Thyroid gland (tissue), 4 donors: ENCODE measurements at places on chromosomes 4 and X.

GRCh38 chrX:73268463-73268862 lies 53.8 kb upstream of the NAP1L2 start:
- no peak for DNase-seq

- no peak for DNase-seq
Measured at GRCh38 chr4:14671146-14671545, 331.1 kb upstream of the CPEB2 start.

GRCh38 chr4:41887821-41888686 lies 47.2 kb upstream of the TMEM33 start:
- DNase-seq: peak; percentile 57

DNA sequence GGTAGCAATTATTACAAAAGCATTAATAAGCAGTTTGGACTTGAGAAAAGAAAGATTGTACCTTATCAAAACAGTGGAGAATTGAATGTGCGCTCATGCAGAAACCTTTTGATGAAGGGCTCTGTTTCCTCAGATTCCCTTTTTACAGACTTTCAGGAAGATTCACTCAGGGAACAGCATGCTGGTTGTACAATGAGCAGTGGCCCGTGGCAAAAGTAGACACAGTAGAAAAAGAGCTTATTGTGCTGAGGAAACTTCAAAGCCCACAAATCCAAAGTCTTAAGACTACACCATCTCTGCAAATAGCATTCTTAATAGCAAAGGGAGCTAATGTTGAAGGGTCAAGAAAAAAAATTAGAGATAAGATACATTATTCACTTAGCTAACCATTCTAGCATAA lies 858.9 kb downstream of the PDHA2 start:
- DNase-seq: peak; percentile 69

- DNase-seq: peak; percentile 2
Measured at GRCh38 chr4:166165829-166166420, 292.9 kb downstream of the TLL1 start.

- DNase-seq: no peak
Measured at GRCh38 chr4:62676962-62677361, 1476.8 kb downstream of the ADGRL3 start.

DNA sequence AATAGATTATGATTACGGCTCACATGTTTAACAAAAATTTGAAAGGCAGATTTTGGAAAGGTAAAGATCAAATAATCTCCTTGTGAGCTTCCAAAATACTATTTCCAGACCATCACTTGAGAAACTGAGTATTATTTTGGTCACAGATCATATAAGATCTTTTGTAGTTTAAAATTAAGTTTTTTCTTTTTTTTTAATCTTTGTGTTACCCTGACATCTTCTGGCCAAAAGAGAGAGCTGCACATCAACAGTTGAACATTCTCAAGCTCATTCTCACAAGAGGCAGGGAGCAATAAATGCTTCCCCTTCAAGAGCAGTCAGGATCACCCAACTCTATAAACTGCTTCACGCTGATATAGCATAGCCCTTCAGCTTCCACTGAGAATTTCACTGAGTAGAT lies 15.9 kb downstream of the TMEM192 start:
- no peak for DNase-seq

DNA sequence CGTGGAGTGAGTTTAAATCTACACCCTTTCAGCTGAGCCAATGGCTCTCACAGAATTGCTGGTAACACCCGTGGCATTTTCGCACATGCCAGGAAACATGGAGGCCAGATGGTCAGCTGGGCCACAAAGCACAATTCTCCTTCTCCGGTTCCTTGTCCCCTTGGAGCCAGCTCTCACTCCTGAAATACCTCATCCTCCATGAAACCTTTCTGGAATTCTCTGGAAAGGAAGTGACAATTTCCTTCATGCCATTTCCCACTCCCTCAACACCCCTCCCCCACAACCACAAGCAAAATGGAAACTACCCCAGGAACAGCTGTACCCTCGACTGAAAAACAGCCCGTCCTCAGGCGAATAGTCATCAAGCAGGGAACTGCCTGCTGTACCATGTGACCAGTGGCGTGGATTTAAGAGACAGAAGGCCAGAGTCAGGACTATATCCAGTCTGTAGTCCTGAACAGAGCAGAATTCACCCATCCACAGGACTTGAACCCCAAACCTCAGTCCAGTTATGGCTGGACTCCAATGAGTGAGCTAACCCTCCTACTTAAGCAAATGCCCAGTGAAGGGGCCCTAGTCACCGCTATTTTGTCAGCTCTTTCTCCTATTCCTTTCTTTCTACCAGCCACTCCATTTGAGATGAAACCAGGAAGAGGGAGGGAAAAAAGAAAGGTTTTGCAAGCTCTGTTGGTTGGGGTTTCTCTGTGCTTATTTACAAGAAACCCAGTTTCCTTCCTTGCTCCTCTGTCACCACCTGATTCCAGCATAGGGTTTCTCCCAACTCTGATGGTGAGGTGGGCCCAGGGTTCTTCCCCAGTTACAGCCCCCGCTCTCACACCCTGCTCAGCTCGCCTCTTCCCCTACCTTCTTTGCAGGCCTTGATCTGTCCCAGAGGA lies 24.5 kb downstream of the ELF4 start:
- DNase-seq: no peak

DNA sequence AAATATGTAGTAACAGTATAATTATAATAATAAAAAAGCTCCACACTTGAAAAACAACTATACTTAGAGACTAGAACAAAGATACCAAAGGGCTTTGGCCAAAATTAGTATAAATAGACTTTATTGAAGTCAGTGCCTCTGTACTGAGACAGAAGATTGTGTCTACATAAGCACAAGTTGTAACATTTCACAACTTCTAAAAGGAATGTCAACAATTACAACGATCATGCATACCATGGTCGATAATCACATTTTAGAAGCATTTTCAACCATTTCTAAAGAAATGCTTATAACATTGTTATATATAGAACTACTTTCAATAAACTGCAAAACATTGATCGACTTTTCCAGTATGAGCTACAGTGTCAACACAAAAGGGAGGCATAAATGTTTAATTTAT lies 57.0 kb downstream of the DHX15 start:
- DNase-seq: no peak

DNA sequence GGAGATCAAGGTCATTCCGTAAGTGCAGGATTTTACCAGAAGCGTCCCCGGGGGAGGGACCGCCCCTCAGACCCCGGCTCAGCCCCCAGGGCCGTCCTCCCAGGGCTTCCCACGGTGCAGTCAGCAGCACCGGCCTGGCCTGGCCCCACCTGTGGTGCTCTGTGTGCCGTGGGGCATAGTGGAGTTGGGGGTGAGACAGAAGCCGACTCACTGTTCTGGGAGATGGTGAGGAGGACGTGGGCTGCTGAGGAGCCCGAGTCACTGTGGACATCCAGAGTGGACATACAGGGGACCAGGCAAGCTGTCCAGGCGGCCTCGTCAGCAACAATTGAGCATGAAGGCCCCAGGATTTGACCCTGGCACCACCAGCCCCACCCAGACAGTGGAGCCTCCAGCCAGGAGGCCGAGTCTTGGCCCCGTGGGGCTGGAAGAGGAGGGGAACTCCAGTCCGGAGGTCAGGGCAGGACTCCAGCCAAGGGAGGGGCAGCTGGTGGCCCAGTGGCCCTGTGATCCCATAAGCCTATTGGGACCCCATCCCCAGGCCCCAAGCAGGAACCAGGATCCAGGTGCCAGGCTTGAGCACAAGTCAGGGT lies 19.1 kb downstream of the ATP5ME start:
- no peak for DNase-seq

DNA sequence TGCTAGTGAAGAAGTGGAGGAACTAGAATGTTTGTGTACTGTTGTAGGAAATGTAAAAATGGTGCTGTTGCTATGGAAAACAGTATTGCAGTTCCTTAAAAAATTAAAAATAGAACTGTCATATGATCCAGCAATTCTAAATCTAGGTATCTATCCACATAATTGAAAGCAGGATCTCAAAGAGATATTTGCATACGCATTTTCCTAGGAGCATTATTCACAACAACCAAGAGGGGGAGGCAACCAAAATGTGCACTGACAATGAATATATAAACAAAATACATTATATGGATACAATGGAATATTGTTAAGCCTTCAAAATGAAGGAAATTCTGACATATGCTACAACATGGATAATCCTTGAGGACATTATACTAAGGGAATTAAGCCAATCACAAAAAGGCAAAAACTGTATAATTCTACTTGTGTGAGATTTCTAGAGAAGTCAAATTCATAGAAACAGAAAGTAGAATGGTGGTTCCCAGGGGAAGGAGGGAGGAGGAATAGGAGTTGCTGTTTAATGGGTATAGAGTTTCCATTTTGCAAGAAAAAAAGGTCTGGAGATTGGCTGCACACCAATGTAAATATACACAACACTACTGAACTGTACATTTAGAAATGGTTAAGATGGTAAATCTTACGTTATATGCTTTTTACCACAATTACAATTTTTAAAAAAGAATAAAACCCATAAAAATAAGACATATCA lies 35.6 kb upstream of the KCNE5 start:
- no peak for DNase-seq

- DNase-seq: no peak
Measured at GRCh38 chrX:2670978-2671377, 20.1 kb upstream of the CD99 start.

DNA sequence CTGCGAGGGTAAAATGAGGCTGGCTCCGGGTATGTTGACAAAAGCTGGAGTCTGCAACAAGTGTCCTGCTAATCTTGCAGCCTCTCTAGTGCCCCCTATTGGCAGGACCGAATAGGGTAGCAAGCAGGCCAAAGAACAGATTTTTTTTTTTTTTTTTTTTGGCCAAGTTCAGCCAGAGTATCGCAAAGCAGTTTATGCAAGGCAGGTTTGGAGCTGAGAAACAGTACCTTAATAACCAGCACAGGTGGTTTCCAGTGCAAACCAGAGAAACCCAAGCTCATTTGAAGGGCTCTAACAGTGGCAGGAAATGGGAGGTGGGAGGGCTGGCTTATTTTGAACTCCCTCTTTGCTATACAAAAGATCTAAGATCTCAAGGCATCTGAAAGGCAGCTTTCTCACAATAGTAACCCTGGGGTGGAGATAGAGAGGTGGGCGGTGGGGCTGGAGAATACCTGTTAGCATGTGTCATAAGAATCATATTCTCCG lies 38.2 kb upstream of the OCIAD2 start:
- no peak for DNase-seq

DNA sequence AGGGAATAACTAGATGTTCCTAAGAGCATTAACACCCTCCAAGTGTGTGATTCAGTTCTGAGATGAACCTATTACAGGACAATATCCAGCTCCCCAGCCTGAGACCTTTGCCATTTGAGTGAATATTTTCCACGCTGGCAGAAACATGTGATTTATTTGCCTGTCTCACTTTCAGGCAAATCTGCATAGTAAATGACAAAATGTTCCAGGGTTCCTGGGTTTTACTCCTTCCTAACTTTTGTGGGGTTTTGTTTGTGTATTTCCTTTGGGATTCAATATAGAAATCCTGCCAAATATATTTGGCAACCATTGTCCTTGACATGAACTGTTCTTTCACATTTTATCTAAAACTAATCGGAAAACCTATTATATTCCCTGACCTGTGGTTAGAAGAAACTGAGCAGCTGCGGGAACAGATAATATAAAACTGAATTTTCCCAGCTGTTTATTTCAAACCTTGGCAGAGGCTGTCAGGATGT lies 12.5 kb downstream of the F8 start:
- no peak for DNase-seq

- no peak for DNase-seq
Measured at GRCh38 chrX:133869270-133869669, 116.1 kb downstream of the GPC3 start.

- DNase-seq: no peak
Measured at GRCh38 chrX:69234624-69235023, 69.4 kb upstream of the PJA1 start.

- no peak for DNase-seq
Measured at GRCh38 chr4:26367811-26368210, 47.0 kb downstream of the RBPJ start.

DNA sequence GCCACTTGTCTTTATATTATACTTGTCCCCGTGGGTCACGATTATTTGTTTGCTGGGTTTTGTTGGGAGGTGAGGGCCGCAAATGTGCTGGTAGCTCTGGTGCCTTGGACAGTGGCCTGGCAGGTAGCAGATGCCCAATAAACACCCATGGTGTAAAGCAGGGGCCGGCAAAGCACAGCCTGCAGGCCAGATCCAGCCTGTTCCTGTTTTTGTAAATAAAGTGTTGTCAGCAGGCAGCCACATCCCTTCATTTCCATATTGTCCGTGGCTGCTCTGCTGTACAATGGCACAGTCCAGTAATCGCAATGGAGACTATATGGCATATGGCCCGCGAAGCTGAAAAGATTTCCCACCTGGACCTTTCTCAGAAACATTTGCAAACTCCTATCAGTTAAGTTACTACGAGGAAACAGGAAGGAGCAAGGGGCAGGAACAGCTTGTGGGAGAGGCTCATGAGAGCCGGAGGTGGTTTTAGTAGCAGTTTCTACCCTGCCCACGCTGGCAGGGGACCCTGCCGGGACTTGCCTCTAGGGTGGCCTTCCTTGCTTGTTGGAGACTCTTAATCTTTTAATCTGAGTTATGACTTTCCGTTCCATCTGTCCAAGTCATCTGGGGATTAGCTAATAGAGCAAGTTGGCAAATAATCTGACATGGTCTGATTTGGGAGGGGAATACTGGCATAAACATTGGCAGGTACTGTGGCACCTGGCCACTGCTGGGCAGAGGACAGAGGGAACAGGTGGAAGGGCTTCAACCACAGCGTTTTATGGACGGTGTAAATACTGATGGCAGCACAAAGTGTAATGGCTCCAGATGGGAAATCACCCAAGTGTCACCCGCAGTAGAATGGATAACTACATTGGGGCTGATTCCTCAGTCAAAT lies 19.6 kb downstream of the CLCN4 start:
- DNase-seq: no peak

DNA sequence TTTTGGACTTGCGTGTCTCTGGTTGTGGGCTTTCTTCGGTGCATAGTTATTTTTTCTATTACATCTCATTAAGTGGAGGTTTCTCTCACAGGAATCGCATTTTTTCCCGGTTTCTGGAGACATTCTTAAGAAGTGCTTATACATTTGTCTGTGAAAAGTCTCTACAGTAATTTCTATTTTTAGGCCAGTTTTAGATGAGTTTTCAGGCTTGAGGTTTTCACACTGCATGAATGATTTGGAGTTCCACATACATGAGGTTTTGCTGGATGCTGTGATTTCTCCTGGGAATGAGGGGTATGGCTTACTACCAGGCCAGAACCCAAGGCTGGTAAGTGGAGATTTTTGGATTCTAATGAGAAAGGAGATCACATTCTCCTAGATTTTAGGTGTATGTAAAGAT lies 422.6 kb upstream of the SLIT2 start:
- no peak for DNase-seq

DNA sequence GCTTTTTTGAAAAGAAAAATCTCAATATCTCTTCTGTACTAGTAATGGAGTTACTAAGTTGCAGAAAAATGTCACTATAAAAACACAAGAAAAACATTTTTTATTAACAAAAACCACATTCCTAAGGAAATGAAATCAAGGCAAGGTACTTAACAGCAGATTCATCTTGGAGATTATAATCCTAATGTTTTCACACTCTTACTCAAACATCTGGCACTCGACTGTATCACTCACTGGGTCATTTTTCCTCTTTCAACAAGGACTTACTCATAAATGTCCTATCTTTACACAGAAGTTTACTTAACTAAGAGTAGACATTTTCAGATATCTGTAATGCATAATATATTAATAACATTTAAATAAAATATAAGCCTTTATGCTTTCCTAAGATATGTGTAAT lies 216.6 kb downstream of the NR3C2 start:
- no peak for DNase-seq
